Activated CD8-positive, alpha-beta memory T cell treated with anti-CD3 and anti-CD28 coated beads for 4 hours (primary cell): ENCODE measurements at places on chromosomes 7 and 10.

DNA sequence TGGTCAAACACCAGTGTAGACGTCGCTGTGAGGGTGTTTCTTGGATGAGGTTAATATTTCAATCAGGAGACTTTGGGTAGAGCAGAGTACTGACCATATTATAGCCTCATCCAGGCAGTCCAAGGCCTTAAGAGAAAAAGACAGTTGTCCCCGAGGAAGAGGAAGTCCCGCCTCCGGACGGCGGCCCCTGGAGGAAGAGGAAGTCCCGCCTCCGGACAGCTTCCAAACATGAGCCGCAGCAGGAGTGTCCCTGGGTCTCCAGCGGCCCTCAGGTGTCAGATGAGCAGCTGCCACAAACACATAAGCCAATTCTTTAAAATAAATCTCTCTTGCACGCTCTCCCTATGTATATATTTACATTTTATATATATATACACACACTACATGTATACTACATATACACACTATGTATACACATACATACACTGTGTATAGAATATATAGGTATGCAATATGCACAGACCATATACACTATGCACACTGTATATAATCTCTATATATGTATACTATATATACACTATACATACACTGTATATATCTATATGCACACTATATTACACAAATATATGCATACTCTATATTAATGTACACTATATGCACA lies 37.5 kb downstream of the PWWP2B start:
- DNase-seq, result no peak

- DNase-seq, result no peak
Measured at GRCh38 chr7:85186521-85187241, at the start of gene SEMA3D. SEMA3D (minus strand) TSS chr7:85187056; CDS start chr7:85121891, 65,165 bp downstream.

DNA sequence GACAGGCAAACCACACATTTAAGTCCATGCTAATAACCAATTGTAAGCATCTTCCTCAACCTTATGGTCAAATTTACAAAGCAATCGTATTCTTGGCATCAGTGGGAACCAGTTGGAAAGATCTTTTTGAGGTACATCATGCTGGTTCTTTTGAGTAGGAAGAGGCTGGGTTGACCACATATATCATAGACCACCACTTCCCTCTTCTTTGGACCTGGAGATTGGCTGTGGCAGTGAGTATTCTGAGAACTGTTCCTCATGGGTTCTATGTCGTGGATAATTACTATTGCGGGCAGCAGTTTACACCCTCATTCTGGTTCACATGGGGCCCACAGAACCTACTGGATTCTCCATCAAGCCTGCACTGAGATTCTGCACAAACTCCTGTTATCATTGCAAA lies 35.5 kb upstream of the C1GALT1 start:
- no peak for DNase-seq

- no peak for DNase-seq
Measured at GRCh38 chr10:69583106-69583505, 9.9 kb upstream of the NEUROG3 start.

GRCh38 chr10:21144047-21144446 lies 246.9 kb upstream of the NEBL start:
- no peak for DNase-seq

- DNase-seq, result no peak
Measured at GRCh38 chr7:73354196-73354595, 26.2 kb downstream of the FKBP6 start.

DNA sequence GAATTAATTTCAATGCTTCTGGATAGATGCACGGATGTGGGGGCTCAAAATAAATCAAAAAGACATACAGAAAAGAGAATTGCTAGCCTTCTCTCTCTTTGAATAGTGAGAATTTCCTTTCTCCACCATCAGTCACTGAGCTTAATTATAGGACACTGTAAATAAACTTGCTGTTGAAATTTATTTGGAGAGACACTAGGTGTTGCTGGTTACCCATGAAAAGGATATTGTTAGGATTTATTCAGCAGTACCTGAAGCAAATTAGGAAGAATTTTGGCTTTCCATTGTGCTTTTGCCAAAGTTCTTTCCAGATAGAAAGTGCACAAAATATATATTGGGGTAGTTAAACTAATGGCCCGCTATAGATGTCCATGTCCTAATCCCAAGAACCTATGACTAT lies 27.6 kb downstream of the GCC1 start:
- DNase-seq, result no peak

GRCh38 chr10:71347587-71348395 lies 28.7 kb downstream of the SLC29A3 start:
- no peak for DNase-seq

DNA sequence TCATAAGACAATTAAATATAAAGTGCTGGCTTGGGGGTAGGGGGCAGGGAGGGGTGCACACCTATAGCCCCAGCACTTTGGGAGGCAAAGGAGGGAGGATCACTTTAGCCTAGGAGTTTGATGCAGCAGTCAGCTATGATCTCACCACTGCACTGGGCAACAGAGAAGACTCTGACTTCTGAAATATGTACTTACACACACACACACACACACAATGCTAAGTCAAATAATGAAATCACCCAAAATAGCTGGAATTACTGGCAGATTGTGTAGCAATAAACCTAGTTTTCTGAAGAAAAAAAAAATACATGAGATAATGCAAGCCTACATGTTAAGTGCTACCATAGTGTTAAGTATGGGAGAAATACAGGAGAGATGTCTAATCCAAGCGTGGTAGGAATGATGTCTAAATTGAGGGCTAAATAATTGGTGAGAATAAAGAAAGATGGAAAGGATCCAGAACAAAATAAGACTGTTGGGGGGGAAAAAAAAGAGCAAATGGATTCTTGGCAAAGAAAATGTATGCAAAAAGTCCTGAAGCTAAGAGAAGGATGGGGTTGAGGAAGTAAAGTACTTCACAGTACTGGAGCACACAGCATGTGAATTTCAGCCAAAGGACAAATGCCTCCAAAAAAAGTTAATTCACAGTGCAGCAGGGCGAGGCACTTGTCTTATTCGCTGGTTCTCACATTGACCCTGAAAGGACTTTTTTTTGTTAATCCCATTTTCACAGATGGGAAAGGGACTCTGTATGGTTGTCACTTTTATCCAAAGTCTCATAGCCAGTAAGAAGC lies 73.9 kb downstream of the IGF2BP3 start:
- DNase-seq, result no peak

- no peak for DNase-seq
Measured at GRCh38 chr10:111203615-111204014, 126.8 kb downstream of the ADRA2A start.

- DNase-seq, result no peak
Measured at GRCh38 chr10:13589316-13589715, 2.6 kb downstream of the PRPF18 start.

DNA sequence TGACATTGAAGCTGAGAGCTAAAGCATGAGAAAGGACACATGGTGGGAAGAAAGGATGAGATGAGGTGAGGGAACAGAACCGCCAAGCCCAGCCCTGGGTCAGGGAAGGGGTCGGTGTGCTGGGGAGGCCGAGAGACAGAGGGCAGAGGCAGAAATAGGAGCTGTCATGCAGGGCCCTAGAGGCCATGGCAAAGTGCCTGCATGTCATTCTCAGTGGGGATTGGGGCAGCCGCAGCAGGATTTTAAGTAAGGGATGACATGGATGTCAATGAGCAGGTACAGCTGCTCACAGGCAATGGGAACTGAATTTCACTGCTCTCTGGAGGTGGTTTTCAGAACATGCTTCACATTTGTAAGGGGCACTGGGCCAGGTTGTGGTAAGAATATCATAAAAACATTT lies 227.4 kb downstream of the RAB11FIP2 start:
- no peak for DNase-seq

- DNase-seq, result no peak
Measured at GRCh38 chr7:85114342-85114741, 72.5 kb downstream of the SEMA3D start.

DNA sequence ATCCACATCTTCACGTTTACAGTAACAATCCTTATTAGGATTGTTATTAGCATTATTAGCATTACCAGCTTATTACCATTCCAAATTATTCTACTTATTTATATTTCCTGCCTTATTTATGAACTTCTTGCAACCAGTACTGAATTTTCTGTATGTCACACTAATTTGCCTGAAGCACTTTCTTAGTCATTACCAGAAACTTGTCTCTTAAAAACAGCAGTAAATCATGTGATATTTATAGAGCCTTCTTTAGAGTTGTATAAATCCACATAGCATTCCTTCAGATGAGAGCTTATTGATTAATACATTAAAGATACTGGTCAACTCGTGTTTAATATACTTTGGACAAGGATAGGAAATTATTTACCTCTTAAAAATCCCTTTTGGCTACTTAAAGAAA lies 618.6 kb downstream of the SUGCT start:
- no peak for DNase-seq

GRCh38 chr7:72114129-72114528 lies 298.0 kb downstream of the CALN1 start:
- no peak for DNase-seq

DNA sequence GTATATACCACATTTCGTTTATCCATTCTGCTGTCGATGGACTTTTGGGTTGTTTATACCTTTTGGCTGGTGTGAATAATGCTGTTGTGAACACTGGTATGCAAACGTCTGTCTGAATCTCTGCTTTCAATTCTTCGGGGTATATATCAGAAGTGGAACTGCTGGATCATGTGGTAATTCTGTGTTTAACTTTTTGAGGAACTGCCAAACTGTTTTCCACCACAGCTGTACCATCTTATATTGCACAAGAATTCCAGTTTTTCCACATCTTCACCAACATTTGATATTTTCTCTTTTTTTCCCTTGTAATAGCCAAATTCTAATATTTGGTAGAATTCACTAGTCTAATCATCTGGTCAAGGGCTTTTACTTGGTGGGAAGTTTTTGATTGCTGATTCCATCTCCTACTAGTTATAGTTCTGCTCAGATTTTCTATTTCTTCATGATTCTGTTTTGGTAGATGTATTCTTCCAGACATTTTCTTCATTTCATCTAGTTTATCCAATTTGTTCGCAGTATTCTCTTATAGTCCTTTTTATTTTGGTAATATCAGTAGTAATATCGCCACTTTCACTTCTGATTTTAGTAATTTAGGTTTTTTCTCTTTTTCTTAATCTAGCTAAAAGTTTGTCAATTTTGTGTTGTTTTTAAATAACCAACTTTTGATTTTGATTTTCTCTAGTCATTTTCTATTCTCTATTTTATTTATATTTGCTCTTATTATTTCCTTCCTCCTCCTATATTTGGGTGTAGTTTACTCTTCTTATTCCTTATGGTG lies 271.2 kb downstream of the ZEB1 start:
- DNase-seq, result no peak

- DNase-seq, result no peak
Measured at GRCh38 chr7:47007471-47007870, 574.4 kb downstream of the TNS3 start.

DNA sequence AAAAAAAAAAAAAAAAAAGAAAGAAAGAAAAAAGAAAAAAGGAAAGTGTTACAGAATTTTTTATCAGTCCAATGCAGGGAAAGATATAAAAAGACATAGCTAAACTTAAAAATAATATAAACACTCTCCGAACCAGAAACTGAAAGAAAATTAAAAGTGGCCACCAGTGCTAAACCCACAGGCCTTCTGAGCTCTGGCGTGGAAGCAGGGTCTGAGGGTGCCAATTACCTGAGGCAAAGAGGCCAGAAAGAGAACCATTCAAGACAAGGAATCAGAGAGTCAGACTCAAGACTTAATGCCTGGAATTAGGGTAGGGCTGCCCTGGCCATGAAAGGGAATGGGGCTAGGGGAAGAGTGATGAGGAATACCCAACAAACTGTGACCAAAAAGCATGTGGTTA lies 36.9 kb upstream of the STARD3NL start:
- DNase-seq, result no peak

- DNase-seq, result no peak
Measured at GRCh38 chr10:102616066-102616770, 28.1 kb upstream of the TRIM8 start.
